Globus pallidus (tissue), 1 donor: ENCODE measurements at places on chromosomes 2 and 18.

GRCh38 chr2:105188343-105188742, 53.2 kb upstream of the GPR45 start:
- no peak for DNase-seq

DNA sequence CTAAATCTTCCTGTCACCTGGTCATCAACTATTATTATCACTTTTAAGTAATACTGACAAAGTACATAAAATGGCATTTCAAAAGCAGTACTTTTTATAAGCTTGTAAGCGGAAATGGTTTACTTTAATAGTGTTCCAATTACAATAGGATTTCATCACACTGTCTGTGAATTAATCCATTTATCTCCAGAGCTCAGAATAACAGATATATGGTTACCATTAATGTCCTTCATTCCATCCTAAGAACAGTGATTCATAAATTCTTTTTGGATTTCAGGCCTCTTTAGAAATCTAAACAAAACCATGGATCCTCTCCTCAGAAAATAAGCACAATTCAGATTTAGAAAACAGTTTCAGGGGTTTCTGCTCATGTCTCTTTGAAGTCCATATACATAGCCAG, 68.4 kb downstream of the PID1 start:
- no peak for DNase-seq

DNA sequence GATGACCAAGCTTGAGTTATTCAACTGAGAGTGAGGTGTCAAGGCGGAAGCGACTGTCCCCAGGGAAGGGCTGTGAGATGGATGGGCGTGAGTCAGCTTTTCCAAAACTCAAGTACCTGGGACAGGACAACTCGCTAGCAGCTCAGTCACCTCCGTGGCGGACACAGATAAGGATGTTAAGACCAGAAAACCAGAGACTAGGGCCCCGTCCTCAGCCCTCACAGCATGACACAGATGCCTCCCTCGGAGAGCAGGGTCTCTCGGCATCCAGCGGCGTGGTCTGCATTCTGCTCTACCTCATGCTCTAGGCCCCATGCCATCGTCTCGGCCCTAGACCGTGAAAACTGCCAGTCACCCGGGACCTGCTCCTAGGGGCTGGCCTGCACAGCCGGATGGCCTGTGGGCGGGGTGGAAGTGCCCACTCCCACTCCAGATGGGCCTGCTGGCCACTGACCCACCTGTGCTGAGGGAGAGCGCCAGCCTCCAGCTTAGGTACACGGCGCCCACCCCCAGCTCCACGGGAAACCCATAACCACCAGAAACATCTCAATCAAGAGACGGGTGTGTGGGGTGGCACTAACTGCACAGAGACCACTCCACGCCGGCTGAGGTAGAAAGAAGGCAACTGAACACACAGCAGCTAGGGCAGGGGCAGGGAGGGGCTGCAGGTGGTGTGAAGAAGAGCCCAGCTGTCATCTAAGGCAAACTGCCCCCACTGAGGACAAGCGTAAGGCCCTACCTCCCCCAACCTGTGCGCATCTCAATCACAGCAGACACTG, 39.8 kb downstream of the ANO7 start:
- DNase-seq: no peak

DNA sequence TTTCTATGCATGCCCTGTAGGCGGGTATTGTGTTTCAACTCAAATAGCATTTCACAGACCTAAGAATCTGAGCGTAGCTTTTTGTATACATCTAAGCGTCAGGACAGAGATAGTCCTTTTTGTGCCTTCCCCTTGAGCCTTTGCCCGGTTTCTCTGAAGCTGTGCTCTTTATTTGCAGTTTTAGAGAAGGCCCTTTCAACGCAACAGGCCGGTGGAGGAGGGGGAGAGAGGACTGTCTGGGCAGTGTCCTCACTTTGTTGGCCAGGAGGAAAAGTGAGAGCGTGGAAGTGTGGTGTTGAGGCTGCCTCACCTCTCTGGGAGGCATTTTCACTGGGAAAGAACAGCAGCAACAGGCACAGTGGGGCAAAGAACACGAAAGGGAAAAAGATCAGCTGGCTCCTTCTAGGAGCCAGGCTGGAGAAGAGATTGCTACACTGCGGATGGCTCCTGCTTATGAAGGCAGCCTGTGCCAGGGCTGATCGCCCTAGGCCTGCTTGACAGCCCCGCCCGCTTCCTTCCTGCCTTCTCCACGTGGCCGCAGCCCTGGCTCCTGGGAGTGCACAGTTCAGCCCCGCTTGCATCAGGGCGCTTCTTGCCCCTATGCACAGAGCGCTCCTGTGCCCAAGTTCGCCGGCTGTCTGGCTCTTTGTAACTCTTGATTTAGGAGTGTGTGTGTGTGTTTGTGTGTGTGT, 195.6 kb upstream of the POU3F3 start:
- peak; percentile 49 for DNase-seq

DNA sequence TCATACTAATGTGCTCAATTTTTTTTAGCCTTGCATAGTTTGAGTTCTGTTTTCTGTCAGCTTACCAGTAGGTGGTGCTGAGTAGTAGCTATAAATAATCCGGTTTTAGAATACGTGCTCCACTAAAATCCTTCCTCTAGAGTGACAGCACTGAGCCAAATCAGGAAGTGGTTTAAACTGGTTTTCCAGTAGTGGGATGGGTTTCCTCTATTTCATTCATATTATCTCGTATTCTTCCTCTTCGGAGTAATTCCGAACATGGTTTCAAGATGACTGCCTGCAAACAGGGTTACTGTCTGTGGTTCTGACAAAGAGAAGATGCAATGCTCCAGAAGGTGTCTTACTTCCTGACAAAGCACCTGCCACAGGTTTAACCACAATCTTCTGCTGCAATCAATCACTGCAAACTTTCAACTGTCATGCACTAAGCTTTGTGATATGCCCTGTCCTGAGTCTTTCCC, 496.9 kb upstream of the VRK2 start:
- no peak for DNase-seq

GRCh38 chr2:137873536-137874244, 90.6 kb upstream of the HNMT start:
- no peak for DNase-seq

- no peak for DNase-seq
These were observed 51.3 kb upstream of the CERS6 start for GRCh38 chr2:168404764-168405163.

- no peak for DNase-seq
These were observed 51.6 kb upstream of the MGAT4A start for GRCh38 chr2:98782570-98782969.

DNA sequence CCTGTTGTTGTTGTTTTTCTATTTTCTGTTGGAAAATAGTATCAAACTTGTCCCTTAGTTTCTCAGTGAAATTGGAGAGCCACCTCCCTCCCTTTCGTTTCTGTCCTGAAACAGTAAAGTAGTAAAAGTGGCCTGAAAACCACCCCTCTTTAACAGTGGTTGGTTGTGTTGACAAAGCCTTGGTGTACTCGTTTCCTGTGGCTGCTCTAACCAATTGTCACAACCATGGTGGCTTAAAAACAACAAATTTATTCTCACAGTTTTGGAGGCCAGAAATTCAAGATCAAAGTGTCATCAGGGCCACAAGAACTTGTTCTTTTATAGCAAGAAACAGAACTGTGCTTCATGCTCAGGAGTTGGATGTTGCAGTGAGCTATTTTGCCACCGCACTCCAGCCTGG, 4.0 kb upstream of the DYSF start:
- no peak for DNase-seq

DNA sequence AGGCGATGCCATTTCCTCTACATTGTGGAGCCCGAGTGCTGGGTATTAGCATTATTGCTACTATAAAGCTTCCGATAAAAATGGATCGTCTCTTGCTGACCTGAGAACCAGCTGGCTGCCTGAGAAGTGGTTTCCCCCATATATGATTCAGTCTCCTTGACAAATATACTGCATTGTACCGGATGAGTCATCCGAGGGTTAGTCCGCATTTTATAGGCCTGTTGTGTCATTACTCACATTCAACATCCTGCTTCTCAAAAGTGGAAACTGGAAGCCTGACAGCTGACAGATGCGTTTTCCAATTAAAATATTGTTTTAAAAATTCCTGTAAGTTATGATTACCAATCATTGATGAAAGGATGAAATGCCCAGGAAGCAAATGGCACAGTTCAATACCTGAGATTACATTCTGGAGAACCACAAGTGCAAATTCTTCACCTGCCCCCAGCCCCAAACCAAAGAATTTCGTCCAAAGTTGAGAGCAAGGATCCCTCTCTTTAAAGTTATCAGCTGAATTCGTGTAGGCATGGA, 65.7 kb downstream of the SPRED2 start:
- DNase-seq: no peak

- DNase-seq: no peak
These were observed 216.0 kb downstream of the ACKR3 start for GRCh38 chr2:236785611-236786057.

GRCh38 chr18:50429207-50429948, 54.5 kb downstream of the SKA1 start:
- DNase-seq: no peak

- DNase-seq: no peak
These were observed 65.1 kb downstream of the CRIM1 start for GRCh38 chr2:36420569-36421181.

- DNase-seq: no peak
These were observed 175.4 kb downstream of the SMAD2 start for GRCh38 chr18:47755102-47755456.

DNA sequence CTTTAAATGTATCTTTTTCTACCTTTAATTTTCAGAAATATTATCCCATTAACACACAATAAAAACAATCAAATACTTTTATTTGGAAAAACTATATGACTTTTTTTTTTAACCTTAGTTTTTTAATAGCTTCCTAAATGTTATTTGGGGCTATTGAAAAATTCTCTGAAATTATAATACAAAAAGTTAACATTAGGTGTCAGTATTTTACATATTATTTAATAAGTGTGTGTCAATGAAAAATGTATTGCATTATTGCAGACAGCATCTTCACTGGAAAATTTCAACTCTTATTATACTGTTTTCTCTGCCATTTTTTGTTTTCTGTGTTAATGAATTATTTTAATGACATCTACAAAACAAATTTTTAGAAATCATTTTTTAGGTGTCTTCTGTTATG, 51.1 kb upstream of the ARHGAP15 start:
- DNase-seq: no peak

DNA sequence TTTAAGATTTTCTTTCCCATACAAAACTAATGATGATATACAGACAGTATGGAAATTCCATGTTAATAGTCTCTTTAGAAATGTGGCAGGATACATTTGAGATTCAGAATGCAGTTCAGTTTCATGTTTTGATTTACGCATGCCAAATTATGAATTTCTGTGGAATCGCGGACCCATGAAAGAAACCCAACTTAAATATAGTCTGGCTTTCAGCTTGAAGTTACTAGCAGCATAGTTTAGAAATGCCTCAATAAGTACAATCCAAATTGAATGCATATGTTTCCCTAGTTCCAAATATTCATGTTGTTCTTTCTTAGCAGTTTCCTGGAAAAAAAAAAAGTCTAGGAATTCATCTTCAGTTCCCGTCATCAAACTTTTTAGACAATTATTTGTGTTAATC, 164.1 kb upstream of the RASGRP3 start:
- DNase-seq: no peak

GRCh38 chr2:240711296-240711695, 19.6 kb downstream of the AQP12A start:
- DNase-seq: no peak

DNA sequence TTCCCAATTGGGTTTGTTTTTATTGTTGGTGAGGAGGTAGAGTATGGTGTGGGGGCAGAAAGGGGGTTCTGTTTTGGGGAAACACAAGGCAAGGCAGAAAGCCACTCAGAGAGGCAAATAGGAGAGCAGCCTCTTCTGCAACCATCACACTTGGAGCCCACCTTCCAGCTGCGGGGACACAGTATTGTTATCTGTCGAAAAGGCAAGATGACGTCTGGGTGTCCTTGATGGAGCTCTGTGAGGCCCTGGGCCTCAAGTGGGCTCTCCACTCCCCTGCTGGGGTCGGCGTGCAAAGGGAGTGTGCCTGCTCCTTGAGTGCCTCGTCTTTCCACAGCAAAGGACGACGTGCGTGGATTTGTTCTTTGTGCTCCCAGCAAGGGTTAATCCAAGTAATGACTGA, 227.6 kb downstream of the ANAPC1 start:
- DNase-seq: no peak

GRCh38 chr2:24453379-24454073, 37.5 kb upstream of the NCOA1 start:
- DNase-seq: no peak

GRCh38 chr2:15942711-15943345, 2.5 kb downstream of the MYCN start:
- DNase-seq: no peak

GRCh38 chr2:144239306-144239705, 280.6 kb downstream of the ZEB2 start:
- no peak for DNase-seq

DNA sequence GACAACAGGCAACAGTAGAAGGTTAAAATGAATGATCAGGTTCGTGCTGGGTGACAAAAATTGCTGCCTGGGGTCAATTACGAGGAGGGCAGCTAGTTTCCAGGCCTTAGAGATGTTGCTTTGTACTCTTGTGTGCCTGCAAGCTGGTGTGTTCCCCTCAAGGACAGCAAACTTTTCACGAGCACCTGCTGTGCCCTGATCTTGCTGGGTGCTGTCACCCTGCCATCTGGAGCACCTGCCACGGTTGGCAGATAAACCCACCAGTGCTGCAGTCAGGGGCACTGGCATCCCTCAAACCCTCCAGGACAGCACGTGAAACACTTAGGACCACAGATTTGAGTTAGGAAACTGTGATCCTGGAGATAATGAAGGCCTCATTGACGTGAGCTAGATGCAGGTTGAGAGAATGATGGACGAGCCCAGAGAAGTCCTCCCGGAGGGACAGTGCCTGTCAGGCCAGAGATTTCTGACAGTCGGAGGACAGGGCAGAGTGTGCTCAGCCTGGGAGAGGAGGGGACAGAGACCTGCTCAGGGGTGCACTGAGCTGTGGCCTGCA, 104.3 kb upstream of the RAB12 start:
- DNase-seq: no peak

- peak; percentile 78 for DNase-seq
These were observed 40.5 kb upstream of the ACTR2 start for GRCh38 chr2:65186872-65187851.

DNA sequence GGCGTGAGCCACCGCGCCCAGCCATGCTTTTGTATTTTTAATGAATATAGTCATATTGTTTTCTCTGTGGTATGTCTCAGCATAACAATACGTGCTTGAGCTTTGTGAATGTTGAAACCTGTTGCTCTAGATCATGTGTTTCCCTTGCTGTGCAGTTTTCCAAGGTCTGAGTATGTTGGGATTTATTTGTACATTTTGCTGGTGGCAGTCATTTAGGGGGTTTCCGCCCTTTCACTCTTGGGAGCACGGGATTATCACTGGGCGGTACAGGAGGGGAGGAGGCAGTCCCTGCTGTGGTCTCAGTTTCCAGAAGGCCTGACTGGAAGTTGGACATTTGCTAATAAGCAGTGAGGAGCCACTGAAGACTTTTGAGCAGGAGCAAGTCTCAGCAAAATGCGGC, 24.9 kb upstream of the CATIP start:
- DNase-seq: no peak

- no peak for DNase-seq
These were observed 100.1 kb downstream of the MYCN start for GRCh38 chr2:16040271-16041010.

GRCh38 chr2:29615841-29616240, 305.5 kb downstream of the ALK start:
- DNase-seq: no peak

GRCh38 chr2:99489063-99489760, 605 bp downstream of the REV1 start:
- DNase-seq: peak; percentile 72

GRCh38 chr2:224747765-224748164, 31.6 kb upstream of the CCDC195 start:
- DNase-seq: no peak

GRCh38 chr2:159146996-159147666, 139.4 kb downstream of the WDSUB1 start:
- DNase-seq: no peak
